ENCODE measurements at places on chromosomes 3 and 15.

- no peak for DNase-seq
Measured at GRCh38 chr3:78978037-78978436, 789.8 kb downstream of the ROBO1 start.

GRCh38 chr15:66180531-66181097 lies 72.9 kb downstream of the MEGF11 start:
- no peak for DNase-seq

- DNase-seq = no peak
Measured at GRCh38 chr3:109265295-109265694, 51.0 kb downstream of the DPPA2 start.

- no peak for DNase-seq
Measured at GRCh38 chr15:81184188-81184587, 12.5 kb upstream of the IL16 start.

DNA sequence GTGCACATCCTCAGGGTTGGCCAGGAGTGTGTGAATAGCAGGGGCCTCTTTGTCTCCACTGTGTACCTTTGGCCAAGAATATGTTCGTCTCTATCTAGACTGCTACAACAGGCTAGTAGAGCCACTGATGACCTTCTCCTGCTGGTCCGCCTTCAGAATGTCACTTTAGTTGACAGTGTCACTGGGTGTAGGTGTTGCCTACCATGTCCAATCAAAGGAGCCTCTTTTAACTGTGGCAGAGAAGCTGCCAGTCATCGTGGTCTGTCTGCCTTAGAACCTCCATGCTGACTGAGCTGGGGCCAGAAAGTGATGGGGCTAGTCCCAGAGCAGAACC lies 40.1 kb downstream of the OXSR1 start:
- no peak for DNase-seq
